ENCODE measurements at places on chromosomes 2 and 18. TPM values are rescaled to one million over a fixed set of nuclear protein-coding genes. Genes with fewer than 3 reads are reported as not detected.

- H3K4me3 ChIP-seq, result peak overlapping the region; percentile 85
- peak; percentile 92 for DNase-seq
- no peaks in the 10 kb centered on the region for H3K36me3 ChIP-seq
- H3K27me3 ChIP-seq, result no peaks in the 10 kb centered on the region
These were observed 1.4 kb downstream of the COL3A1 start for GRCh38 chr2:188975497-188976102.

DNA sequence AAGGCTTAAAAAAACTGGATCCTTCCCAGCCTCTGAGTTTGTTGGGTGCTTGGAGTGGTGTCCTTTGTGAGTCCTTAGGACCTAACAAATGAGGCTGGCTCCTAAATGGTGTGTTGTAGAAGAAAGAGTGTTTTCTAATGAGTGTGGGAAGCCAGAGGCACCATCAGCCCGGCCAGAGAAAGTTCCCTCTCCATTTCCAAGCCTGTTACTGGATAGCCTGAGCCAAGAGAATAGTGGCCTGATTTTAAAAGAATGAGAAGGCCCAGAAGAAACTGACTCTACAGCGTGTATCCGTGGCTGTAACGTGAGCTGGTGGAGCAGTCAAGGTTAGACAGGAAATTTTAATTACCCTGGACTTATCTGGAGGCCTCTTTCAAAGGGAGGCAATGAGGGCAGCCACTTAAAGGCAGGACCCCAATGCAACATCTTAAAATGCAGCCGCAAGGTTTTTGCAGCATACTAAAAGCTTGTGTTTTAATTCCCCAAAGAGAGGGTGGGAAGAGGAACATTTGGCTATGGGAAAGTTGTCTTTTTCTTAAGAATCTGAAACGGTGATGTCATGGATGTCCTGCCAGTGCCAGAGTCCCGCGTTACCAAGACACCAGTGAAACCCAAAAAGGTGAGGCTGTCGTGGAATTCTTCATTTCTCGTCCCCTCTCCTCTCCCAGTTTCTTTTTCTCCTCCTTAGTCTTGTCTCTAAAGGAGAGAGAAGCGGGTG is 4.6 kb downstream of the EFHD1 start:
- H3K36me3 ChIP-seq, result no peaks in the 10 kb centered on the region
- H3K4me3 ChIP-seq, result no peak overlapping the region
- H3K27me3 ChIP-seq, result peaks cover 50% of the 10 kb centered on the region
- no peak overlapping the region for H3K27ac ChIP-seq

DNA sequence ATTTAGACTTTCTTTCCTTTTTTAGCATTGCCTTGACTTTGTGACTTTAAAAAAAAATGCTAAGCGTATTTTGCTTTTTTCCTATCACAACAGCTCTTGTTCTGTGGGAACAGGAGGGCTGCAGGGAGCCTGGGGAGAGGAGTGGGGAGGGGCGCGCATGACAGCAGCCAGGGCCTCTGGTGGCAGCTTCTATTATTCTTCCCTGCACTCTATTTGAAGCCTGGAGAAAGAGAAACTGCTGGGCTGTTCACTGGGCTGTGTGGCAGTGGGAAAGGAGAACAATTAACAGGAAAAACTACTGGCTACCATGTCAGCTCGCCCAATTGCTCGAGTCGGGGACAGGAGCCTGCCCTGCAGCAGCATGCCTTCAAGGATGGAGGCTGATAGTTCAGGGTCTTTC is 119.0 kb upstream of the ZBTB14 start:
- DNase-seq, result no peak
- no peak overlapping the region for H3K4me3 ChIP-seq
- no peaks in the 10 kb centered on the region for H3K36me3 ChIP-seq
- H3K27ac ChIP-seq, result no peak overlapping the region
- H3K27me3 ChIP-seq, result no peaks in the 10 kb centered on the region
- H3K4me1 ChIP-seq, result no peaks in the 10 kb centered on the region

GRCh38 chr2:219133976-219134375 is 26.6 kb downstream of the NHEJ1 start:
- no peak overlapping the region for H3K27ac ChIP-seq
- no peaks in the 10 kb centered on the region for H3K27me3 ChIP-seq
- no peaks in the 10 kb centered on the region for H3K36me3 ChIP-seq
- H3K4me3 ChIP-seq, result no peak overlapping the region
- H3K4me1 ChIP-seq, result no peaks in the 10 kb centered on the region

DNA sequence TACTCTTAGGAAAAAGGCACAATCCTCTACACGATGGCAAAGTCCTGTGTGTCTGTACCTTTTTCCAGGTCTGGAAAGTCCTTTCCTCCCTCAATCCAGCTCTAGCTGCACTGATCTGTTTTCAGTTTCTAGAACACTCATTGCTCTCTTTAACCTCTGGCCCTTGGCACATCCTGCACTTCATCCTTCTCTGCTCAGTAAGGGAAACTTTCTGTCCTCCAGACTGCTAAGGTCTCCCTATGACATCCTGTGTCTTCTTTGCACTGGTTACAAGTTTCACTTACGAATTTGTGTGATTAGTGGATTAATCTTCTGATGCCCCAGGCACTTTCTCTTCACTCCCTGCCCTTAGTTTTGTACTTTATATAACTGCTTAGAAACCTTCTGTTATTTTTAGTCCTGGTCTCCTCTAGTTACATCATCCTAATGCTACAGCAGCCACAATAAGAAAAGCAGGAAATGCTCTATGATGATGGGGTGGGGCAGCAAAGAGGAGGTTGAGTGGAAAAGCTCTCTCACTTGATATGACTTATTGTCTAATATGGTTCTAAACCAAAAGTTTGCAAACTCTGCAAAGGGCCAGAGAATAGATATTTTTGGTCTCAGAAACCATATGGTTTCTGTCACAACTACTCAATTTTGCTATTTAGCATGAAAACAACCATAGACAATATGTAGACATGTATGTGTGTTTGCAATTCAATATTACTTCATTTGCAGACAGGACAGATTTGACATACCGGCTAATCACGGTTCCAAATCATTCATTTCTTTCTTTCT is 568.2 kb downstream of the THSD7B start:
- no peaks in the 10 kb centered on the region for H3K27me3 ChIP-seq
- no peak overlapping the region for H3K4me3 ChIP-seq
- H3K4me1 ChIP-seq, result 0 out of 2 replicates have a peak, but pooled peaks cover 5% of the 10 kb centered on the region
- H3K27ac ChIP-seq, result peak overlapping the region; percentile 40
- no peaks in the 10 kb centered on the region for H3K36me3 ChIP-seq

- H3K4me1 ChIP-seq, result peaks cover 33% of the 10 kb centered on the region
- DNase-seq, result peak; percentile 79
- peak overlapping the region; percentile 67 for H3K4me3 ChIP-seq
- peak overlapping the region; percentile 28 for H3K27ac ChIP-seq
- H3K27me3 ChIP-seq, result no peaks in the 10 kb centered on the region
These were observed 16.9 kb upstream of the SULT1C2 start for GRCh38 chr2:108271691-108272253.

DNA sequence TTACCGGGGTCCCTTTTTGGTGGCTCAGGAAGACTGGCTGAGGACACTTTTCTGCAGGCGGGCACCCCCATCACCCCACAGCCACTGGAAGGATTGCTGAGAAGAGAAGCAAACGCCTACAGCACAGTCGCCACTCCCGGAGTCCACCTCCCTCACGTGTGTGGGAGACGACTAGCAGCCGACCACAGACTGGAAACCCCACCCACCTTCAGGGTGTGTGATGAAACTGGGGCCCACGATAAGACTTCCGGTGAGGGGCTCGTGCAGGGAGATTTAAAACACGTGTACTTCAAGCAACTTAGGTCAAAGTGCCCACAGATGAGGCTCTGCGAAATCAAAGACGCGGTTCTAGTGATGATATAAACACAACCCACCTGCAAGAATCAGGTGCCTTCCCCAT is 26.3 kb downstream of the MBP start:
- H3K4me1 ChIP-seq, result peaks cover 52% of the 10 kb centered on the region
- no peak overlapping the region for H3K4me3 ChIP-seq
- H3K27ac ChIP-seq, result no peak overlapping the region
- no peak for DNase-seq

DNA sequence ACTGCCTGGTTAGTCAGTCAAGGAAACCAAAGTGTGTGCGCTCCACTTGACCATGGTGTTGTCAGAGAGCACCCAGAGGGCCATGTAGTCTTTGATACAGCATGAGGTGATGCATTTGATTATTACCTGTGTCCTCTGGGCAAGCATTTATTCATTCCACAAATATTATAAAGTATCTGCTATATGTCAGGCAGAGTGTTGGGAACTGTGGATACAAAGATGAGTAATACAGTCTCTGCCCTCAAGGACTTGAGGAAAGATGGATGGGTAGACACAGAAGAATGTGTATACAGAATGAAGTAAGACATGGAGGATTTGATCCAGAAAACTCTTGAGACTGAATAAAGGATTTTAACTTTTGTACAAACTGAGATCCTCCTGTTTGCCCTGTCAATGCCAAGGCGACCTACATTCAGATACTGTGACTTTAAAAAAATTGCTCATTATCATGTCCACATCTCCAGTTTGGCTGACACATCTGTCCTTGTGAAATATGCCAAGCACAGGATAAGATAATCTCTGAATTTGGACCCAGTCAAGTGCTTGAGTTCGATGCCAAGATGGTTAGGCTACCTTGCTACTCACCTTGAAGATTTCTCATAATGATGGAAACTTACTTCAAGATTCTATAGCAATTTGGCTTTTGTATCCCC is 50.8 kb downstream of the ACYP2 start:
- no peaks in the 10 kb centered on the region for H3K27me3 ChIP-seq
- H3K36me3 ChIP-seq, result no peaks in the 10 kb centered on the region
- H3K27ac ChIP-seq, result no peak overlapping the region
- peak; percentile 40 for DNase-seq
- no peak overlapping the region for H3K4me3 ChIP-seq
- H3K4me1 ChIP-seq, result no peaks in the 10 kb centered on the region

GRCh38 chr2:189609423-189609816 is 28.8 kb upstream of the SLC40A1 start:
- H3K27me3 ChIP-seq, result no peaks in the 10 kb centered on the region
- peak; percentile 80 for DNase-seq
- peak overlapping the region; percentile 11 for H3K4me3 ChIP-seq

SP9 gene
- total RNA-seq, result not detected

RIT2 gene
- not detected for total RNA-seq

GRCh38 chr2:20755132-20755800 is 67.6 kb downstream of the LDAH start:
- DNase-seq, result no peak
- no peaks in the 10 kb centered on the region for H3K36me3 ChIP-seq
- H3K4me1 ChIP-seq, result no peaks in the 10 kb centered on the region
- no peak overlapping the region for H3K4me3 ChIP-seq
- H3K27ac ChIP-seq, result no peak overlapping the region

DNA sequence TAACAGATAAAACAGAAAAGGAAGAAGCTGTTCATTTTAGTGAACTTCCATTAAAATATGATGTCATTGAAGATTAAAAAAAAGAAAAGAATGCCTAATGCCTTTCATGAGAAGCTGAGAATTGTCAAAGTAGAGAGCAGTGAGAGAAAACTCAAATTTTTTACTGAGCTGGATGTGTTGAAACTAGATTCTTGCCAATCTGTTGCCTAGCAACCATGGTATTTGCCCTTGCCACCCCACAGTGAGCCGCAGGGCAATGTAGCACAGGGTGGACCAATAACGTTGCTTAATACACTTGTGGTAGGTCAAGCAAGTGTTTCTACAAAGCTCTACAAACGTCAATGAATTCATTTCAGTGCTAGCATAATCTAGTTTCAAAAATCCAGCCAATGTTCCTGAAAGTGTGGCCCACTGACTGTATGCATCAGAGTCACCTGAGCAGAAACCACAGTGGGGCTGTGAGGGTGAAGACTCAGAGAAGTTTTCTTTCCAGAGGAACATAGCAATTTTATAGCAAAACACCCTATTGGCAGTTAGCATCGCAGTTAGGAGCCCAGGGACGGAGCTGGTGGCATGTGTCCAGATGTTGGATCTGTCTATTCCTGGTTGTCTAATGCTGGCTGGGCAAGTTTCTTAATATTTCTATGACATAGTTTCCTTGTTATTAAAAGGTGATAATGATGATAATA is 132.2 kb downstream of the DOCK10 start:
- H3K4me3 ChIP-seq, result no peak overlapping the region
- peak; percentile 89 for DNase-seq
- peaks cover 21% of the 10 kb centered on the region for H3K4me1 ChIP-seq
- H3K27me3 ChIP-seq, result no peaks in the 10 kb centered on the region
- H3K27ac ChIP-seq, result peak overlapping the region; percentile 76

GRCh38 chr2:29296585-29296984 is 181.4 kb downstream of the CLIP4 start:
- no peak overlapping the region for H3K27ac ChIP-seq
- no peaks in the 10 kb centered on the region for H3K4me1 ChIP-seq
- DNase-seq, result no peak
- H3K27me3 ChIP-seq, result peaks cover 32% of the 10 kb centered on the region
- H3K36me3 ChIP-seq, result no peaks in the 10 kb centered on the region

GRCh38 chr18:75262511-75262910 is 51.9 kb downstream of the TSHZ1 start:
- no peaks in the 10 kb centered on the region for H3K27me3 ChIP-seq
- H3K4me1 ChIP-seq, result no peaks in the 10 kb centered on the region
- no peak for DNase-seq
- H3K4me3 ChIP-seq, result no peak overlapping the region

DNA sequence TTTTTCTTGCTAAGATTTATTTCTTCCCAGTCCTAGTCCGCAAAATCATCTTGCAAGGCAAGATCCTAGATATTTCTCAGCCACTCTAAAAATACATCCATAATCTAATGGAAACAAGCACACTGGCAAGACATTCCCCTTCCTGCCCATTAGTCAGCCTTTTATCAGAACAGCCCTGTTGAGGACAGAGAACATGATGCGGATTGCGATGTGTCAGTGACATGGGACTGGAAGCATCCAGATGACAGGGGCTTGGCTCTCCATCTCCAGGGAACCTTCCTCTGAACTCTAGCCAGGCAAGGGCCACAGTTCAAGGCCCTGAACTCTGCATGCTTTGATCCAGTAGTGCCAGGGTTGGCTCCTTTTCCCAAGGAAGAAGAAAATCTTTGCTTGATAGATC is 70.0 kb downstream of the VSNL1 start:
- no peak overlapping the region for H3K4me3 ChIP-seq
- H3K4me1 ChIP-seq, result peaks cover 8% of the 10 kb centered on the region
- H3K27ac ChIP-seq, result no peak overlapping the region
- no peaks in the 10 kb centered on the region for H3K36me3 ChIP-seq

DNA sequence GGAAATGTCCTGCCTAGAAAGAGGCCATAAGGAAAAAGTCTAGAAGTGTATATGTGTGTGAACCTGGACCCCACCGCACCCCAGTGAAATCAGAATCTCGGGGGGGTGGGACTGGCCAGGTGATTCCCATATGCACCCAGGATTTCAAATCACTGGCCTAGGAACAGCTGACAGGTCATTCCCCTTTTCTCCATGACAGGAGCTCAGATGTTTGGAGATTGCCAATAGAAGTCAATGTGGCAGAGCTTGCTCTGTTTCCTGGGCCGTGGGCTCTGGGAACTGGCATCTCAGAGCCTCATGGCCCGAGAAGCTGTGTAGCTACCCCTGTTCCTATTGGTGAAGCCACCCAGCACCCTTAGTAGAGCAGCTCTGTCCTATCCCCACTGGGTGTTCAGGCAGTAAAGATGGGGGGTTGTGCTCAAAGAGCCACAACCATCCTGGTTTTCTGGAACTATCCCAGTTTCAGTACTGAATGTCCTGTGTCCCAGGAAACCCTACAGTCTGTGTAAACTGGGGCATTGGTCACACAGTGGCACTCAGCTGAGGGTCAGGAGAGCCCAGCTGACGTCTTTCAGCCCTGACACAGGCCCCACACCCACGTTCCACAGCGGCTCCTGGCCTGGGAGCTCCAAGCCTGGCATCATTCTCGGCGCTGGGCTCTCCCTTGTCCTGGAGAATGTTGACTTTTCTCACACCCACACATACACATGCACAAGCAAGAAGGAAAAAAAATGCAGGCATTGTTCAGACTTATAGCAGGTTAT is 18.9 kb downstream of the GNLY start:
- H3K4me1 ChIP-seq, result peaks cover 16% of the 10 kb centered on the region
- no peak overlapping the region for H3K4me3 ChIP-seq
- peak; percentile 87 for DNase-seq
- no peaks in the 10 kb centered on the region for H3K27me3 ChIP-seq
- H3K36me3 ChIP-seq, result no peaks in the 10 kb centered on the region

PROKR1 gene
- total RNA-seq, result 0.11 TPM

Measured in GM23248 (cell line).